ENCODE measurements at places on chromosomes 4 and X.

DNA sequence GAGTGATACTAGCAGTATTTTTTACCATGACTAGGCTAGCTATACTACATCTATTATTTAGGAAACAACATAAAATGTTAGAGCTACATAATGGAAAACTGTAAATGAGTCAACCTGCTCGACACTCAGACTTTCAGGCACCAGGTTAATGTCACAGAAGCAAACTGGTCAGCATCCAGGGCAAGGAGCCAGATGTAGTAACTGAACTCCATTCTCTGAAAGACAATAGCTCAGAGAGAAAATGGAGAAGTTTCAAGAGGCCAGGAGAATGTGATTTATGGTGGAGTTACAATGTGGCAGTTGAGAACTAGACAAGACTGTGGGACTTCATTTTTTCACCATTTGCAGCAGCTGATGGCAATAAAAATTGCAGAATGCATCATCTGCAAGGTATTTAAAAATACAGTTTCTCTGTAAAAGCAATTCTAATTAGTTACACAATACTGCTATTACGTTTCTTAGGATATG is 342.7 kb upstream of the PABPC4L start:
- DNase-seq = peak; percentile 12

DNA sequence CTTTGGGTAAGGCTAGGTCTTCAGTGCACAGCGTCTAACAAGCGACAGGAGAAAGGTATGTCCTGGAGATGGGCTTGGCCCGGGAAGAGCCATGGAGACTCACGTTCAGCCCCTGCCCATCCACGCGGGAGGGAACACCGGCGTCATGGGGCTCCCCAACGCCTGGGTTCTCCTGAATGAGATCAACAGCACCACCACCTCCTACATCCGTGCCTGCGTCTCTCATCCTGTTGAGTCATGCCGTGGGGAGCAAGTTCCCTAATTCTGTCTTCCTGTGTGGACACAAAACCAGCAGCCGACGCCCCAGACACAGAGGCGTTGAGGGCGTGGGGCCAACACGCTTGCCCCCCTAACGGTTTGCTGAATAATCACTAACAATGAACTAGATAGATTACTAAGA is 20.1 kb upstream of the IL3RA start:
- no peak for DNase-seq

DNA sequence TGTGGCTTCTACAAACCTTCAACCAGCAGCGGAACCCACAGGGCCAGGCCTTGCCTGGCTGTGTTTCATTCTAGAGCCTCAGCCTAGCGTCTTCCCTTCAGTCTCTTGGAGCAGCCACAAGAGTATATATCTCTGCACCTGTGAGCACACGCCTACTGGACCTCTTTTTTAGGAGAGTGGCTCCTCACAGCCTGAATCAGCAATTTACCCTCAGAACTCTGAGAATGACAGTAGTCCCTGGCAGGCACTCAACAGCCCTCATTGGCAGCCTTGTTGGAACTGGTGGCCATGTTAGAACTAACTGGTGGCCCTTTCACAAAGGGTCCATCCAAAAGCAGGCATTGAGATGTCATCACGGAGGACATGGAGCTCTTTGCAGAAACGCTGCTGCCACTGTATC is 138.9 kb downstream of the BCOR start:
- DNase-seq = no peak

DNA sequence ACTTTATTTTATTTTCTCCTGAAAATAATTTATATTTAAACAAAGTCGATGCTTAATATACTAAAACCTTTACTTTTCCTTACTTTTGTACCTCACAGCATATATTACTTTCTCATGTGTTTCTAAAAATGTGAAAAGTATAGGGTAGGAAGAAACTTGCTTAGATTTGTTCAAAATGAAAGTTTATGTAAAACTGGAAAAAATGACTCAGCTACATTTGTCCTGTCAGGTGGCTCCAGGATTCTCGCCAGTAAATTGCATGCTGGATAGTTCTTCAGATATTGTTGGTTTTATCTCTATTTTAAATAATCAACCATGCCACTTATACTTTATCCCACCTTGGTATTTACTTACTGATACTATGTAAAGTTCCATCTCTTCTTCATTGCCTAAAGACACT is 159.2 kb upstream of the NDST4 start:
- no peak for DNase-seq

DNA sequence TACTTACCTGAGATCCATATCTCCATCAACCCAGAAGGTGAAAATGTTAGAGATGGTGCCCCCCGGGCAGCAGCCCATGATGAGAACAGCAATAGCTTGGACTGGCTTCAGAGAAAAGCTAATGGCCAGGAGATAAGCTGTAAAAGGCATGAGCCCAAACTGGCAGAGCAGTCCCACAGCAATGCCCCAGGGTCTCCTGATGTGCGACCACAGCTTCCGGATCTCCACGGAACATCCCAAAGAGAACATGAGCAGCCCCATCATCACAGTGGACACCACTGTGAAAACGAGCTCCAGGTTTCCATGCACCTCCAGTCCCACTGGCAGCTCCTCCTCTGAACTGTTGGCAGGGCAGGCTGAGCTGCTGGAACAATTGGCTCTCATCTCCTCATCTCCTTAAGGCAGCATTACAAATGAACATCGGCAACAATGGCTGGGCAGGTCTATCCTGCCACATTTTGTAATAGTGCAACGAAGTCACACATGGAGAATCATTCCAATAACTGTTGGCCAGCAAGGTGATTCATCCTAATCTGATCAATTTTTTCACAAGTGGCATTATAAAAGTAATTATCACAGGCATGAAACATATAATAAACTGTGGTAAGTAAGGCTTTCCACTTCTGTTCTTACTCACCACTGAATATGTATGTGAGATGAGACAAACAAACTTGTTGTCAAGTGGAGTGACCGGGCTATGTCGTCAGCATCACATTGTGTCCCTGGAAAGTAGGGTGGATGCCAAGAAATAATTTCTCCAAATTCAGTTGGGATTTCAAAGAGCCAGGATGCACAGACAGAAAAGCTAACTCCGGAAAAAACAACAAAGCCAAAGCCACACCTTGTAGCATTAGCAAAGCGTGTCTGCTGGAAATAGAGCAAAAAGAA is at the start of gene SLC10A6:
SLC10A6 (minus strand) TSS at position 653 of the 888 bp plus-strand sequence; CDS start at position 384, 269 bp downstream.
- DNase-seq = peak; percentile 71

DNA sequence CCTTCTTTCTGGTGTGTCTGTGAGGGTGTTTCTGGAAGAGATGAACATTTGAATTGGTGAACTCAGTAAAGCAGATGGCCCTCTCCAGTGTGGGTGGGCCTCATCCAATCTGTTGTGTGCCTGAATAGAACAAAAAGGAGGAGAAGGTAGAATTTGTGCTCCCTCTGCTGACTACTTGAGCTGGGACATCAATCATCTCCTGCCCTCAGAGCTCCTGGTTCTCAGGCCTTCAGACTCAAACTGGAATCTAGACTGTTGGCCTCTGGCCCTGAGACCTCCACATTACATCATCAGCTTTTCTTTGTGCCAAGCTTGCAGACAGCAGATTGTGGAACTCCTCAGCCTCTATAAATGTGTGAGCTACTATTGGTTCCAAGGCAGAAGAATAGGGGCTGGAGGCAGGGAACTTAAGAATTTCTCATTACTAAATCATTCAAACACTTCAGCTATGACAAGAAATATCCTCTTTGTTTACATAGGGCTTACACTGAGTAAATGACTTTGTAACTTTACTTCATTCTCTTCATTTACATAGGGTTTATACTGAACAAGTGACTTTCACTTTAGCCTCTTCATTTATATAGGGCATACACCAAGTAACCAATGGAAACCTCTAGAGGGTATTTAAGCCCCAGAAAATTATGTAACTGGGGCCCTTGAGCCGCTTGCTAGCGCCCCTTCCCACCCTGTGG is 86.9 kb upstream of the NWD2 start:
- no peak for DNase-seq

- DNase-seq = no peak
Observed at GRCh38 chr4:80188801-80189458, 8.4 kb upstream of the PRDM8 start.

DNA sequence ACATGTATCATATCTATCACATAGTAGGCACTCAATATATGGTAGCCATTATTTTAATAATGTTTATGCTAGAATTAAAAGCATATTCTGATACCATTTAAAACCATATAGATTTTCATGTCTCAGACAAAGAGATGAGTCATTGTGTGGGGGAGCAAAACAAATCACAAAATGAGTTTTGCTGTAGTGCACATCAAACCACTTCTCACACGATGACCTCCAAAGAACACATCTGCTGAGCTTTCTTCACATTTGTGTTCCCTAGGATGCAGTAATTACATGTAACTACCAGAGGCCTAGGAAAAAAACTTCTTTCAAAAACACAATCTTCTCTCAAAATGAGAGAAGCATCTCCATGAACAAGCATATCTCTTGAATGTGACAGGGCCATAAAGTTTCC is 56.1 kb upstream of the BRS3 start:
- no peak for DNase-seq

All from lung microvascular endothelial cell (primary cell).